Activated CD4-positive, alpha-beta T cell treated with anti-CD3 and anti-CD28 coated beads for 24 hours (primary cell): ENCODE measurements at places on chromosomes 4 and X.

DNA sequence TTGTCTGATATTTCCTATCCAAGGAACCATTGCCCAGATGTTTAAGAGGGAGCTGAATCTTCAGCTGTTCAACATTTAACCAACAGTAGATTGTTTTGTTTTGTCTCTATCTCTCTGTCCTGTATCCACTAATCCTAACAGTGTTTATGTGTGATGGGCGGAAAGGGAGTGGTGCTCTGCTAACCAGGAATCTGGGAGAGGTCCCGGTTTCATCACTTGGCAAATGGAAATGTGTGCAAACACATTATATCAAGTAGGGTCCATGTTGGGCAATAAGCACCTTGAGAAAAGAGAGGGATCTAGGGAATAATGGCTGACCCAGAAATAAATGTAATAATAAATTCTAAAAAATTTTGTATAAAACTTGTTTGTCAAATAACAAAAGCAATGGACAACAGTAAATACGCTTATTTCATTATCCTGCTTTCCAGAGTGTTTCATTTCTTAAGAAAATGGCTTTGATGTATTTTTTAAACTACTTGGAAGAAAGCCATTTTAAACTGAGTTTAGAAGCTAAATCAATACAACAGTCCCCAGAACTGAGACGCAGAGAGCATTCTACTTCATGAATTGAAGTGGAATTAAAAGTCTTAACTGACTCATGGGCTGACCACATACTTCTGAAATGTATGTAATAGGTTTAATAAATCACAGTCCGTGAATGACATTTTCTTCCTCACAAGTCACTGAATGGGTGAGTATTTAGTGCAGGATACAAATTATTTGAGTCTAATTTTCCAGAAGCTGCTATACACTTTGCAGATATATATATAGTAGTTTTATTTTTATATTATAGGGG lies 55.8 kb downstream of the EMCN start:
- no peak for DNase-seq

- no peak for DNase-seq
Observed at GRCh38 chr4:3869174-3869572, 103.0 kb downstream of the ADRA2C start.

DNA sequence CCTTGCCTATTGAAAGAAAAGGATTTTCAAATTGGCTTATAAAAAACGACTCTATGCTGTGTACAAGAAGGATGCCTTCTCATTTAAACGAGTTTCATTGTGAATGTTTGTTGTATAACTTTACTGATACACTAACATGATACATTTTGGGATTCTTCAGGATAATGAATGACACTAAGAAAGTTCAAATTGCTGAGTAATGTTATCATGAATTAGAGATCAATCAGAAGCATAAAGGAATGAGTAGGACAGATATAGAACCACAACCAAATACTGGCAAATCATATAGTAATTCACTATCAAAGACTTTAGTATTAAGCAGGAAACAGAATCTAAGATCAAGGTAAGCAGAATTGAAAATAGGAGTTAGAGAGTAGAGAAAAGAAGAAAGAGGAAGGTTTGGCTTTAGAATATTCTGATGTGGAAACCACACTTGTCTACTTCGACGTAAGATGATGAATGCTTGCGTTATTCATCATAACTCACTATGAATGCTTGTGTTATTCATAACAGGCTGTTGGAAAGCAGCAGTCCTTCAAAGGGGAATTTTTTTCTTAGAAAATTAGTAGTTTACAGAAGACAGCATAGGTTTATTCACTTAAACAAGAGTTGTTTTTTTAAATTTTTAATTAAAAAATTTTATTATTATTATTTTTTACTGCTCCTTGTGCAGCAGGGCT lies 13.4 kb downstream of the CCDC158 start:
- no peak for DNase-seq

DNA sequence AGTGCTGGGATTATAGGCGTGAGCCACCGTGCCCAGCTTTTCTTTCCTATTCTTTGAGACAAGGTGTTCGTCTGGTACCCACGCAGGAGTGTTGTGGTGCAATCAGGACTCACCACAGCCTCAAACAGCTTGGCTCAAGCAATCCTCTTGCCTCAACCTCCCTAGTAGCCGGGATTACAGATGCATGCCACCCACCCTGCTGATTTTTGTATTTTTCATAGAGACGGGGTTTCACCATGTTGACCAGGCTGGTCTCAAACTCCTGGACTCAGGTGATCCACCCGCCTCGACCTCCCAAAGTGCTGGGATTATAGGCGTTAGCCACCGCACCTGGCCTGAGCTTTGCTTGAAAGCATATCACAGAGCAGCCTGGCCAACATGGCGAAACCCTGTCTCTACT lies 1.5 kb upstream of the CRLF2 start:
- no peak for DNase-seq

DNA sequence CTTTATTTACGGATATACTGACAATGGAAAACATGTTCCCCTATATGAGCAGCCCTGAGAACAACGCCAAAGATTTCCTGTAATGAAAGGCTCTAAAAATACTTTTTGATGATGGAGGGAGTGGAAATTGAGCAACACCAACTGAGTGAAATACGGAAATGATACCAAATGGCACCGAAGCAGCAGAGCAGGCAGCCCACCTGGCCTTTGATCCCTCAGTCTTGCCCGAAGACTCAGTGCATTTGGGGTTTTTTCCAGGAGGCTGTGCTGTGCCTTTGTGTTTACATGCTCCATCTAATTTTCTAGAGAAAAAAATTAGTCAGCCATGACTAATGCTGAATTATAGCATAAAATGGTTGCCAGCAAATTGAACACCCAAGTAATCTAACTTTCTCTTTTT lies 169.9 kb upstream of the RBPJ start:
- DNase-seq = peak; percentile 27

DNA sequence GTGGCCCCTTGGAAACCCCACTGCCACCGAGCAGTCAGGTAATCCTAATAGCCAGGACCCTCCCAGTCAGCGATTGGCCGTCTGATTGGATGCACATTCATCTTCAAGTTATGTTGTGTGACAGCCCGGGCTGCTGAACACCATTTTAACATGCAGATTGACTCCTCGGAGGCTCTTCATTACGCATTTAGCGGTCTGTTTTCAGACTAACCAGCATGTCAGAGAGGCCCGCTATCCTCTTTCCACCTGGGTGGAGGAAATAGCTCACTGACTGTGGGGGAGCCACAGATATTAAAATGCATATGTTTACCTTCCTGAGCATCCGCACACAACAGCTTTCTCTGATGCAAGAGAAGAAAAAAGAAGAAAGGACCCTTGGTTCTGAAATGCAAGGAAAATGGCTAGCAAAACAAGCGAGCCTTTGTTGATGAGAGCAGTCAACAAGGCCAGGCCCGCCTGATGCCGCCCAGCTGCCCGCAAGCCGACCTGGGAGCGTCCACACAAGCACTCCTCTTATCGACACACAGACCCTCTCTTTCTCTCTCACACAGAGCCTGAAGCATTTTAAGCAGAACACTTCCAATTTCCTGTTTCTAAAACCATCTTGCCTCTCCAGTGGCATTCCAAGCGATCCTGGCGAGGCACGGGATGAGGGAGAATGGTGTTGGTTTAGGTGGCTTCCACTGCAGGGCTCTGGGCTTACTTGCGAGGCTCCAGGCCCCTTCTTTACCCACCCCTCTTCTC lies 118.3 kb downstream of the MGST2 start:
- no peak for DNase-seq

GRCh38 chr4:133839326-133839725 lies 362.3 kb downstream of the PABPC4L start:
- no peak for DNase-seq

GRCh38 chr4:38056011-38056685 lies 96.0 kb downstream of the PTTG2 start:
- DNase-seq = no peak

DNA sequence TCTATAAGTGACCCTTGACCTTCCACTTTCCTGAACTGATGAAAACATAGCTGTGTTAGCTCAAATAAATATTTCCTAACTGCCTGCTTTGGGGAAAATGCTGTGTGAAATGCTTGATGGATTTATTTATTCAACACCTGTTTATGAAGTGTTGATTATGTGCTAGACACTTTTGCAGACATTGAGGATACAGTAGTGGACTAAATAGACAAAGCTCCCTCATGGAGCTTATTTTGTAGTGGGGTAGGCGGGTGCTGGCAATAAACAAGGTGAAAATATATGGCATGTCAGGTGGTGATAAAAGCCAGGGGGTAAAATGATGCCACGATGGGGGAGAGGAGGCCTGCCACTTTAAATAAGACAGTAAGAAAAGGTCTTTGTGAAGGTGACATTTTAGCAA lies 50.2 kb upstream of the TLR3 start:
- no peak for DNase-seq

GRCh38 chr4:183919141-183919540 lies 14.0 kb downstream of the STOX2 start:
- no peak for DNase-seq

- DNase-seq = no peak
Observed at GRCh38 chrX:37420185-37420584, 71.0 kb downstream of the PRRG1 start.

DNA sequence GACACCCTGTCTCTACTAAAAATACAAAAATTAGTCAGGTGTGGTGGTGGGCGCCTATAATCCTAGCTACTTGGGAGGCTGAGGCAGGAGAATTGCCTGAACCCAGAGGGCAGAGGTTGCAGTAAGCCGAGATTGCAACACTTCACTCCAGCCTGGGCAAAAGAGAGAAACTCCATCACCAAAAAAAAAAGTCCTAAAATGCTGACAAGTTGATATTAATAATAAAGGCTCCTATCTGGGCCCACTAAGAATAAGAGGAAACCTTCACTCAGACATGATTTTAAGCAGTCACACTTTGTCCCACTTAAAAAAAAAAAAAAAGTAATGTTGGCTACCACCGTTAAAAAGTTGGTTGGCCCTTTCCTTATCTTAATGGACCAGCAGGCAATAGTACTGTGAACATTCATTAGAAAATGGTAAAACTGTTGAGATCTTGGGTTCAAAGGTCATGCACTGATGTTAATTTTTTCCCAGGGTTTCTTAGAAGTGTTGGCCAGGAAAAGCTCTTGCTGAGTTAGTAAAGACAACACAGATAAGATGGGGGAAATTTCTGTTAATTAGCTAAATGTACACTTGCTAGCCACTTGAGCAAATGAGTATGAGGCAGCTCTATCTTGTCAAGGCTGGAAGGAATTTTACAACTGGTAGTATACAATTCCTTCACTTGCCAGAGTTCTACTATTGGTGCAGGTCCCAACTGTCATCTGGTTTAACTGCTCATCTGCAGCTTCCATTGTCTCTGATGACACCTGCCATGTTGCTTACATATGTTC lies 43.6 kb upstream of the BMP2K start:
- no peak for DNase-seq

DNA sequence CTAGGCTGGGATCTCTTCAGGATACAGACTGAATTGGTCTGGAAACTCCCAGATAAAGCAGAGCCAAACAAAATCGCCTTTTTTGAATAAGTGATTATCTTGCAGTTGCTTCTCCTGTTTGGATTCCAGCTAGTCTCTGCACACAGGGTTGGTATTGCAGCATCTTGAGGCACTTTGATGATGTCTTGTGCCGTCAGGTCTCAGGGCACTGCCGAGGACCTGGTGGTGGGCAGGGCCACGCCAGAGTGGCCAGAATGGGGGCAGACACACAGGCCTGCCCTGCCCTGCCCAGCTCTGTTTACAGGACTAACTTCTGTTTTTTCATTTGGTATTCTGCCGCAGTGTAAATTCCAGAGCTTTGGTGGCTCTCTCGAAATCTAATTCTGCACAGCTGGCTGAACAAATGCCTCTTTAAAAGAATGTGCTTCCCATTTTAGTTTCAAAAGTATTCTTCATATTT lies 276.1 kb downstream of the NR3C2 start:
- DNase-seq = no peak

- DNase-seq = no peak
Observed at GRCh38 chr4:123305736-123306135, 90.9 kb upstream of the SPRY1 start.

DNA sequence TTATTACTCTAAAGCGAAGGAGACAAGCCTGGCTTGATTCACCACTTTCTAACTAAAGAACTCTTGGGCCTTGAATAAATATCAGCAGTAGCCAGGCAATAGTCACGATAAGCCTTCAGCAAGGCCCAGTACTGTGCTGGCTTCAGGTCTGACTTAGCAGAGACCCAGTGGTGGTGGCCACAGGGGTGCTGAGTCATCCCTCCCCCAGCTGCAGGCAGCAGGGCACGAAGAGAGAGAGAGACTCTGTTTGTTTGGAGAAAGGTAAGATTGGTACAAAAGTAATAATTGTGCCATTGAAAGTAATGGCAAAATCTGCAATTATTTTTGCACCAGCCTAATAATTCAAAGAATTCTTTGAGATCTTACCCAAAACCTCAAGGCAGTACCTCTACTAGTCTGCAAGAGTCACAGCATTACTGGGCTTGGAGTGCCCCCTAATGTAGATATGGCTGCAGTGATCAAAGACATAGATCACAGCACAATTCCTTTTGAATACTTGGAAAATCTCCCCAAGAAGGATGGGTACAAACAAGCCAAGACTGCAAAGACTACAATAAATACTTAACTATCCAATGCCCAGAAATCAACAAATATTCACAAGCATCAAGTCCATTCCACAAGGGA lies 159.5 kb upstream of the USP38 start:
- DNase-seq = no peak

DNA sequence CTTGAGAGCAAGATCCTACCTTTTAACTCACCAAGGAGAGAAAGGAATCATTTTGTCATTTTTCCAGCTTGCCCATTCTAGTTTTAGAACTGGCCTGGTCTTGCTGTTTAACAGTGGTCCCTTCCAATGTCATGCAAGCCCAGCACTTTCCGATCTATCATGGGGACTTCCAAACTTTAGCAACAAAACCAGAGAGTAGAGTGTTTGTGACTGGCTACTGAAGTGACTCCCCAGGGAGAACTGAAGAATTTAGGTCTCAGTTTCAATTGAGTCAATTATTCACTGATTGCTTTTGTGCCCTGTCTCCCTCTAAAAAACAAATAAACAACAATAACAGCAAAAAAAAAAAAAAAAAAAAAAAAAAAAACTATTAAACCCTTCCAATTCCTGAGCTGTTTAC lies 108.3 kb downstream of the LHFPL1 start:
- DNase-seq = no peak

DNA sequence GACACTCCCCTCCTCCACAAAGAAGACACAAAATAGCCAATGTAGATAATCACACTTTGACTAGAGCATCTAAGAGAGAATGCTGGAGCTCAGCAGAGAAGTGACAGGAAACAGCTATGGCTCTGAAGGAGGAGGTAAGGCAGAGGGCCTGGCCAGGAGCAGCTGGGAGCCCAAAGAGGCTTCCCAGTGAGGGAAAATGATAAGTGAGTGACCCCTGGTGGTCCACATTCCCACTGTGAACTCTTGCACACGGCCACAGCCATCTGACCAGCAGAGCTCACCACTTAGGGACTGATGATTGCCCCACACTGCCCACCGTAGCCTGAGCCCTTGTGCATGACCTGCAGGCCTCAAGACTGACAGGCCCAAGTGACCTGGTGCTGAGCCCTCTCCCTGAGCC lies 162.7 kb upstream of the GALNTL6 start:
- DNase-seq = no peak
